Right lobe of liver (tissue), 6 donors: ENCODE measurements at places on chromosomes 2 and 18. TPM values are rescaled to one million over a fixed set of nuclear protein-coding genes. Genes with fewer than 3 reads are reported as not detected.

The C18orf54 gene
- 0.19 TPM for total RNA-seq

- DNase-seq, result no peak
These were observed 27.5 kb upstream of the EPAS1 start for GRCh38 chr2:46269544-46270273.

The EMILIN1 gene
- total RNA-seq, result 14.8 TPM

- DNase-seq, result no peak
These were observed 513.7 kb upstream of the ID2 start for GRCh38 chr2:8168022-8168717.

- no peak for DNase-seq
These were observed 822.9 kb downstream of the RNF144A start for GRCh38 chr2:7740114-7740513.

DNA sequence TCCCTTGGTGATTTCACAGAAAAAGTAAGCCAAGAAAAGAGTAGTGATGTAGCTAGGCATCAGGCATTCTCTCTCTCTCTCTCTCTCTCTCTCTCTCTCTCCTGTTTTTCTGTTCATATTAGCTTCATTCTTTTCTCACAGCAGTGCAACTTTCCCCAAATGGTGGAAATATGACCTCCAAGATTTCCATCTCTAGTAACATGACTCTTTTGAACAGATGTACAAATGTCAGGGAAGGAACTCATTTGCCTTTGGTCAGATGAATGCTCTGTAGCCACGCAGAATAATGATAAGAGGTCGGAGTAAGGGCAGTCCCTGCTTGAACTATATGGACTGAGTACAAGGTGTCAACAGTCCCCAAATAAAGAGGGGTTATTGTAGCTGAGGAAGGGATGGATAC, 316.2 kb downstream of the GALNT13 start:
- DNase-seq, result no peak

The DSG1 gene
- total RNA-seq, result 4.3 TPM

- no peak for DNase-seq
These were observed 251.4 kb downstream of the KLHL29 start for GRCh38 chr2:23636426-23636825.

DNA sequence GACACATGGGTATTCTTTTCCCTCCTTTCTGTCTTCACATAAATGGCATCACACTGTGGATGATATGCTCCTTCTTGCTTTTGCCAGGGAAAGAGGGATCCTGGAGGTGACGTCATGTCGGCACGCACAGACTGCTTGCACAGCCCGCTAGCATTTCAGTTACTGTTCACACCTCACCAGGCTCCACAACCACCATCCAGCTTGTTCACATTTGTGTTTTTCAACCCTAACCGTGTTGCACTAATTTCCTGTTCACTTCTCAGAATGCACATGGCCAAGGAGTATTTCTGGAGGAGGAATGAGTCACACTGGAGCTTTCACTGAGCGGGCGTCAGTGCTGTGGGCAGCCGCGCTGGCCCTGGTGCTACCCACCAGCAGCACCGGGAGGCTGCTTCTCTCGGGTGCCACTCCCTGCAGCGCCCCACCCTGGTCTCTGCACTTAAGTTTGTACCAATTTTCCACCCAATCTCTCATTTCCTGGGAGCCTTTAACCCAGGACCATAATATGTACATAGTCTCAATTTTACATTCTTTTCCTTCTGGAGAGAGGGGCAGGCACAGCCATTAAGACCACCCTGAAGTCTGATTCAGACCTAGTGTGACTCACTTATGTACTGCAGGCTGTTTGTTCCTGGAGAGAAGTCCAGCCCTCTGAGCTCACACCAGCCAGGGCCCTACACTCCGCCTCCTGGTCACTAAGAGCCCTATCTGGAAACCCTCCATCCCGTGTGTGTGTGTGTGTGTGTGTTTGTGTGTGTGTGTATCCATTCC, 65.1 kb downstream of the MBP start:
- DNase-seq, result no peak

The KLHL41 gene
- 0.74 TPM for total RNA-seq

DNA sequence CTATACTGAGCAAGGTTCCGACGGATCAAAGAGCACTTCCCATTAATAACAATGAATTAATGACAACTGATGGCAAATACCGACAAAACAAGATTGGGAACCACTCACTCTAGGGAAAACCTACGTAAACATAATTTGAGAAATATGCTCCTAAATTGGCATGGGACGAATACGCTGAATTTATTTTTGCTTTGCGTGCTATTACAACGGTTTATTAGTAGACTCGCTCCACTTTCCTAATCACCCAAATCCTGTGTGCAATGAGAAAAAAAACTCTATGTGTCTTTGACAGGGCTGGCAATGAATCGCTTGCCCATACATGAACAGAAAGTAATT, 536 bp upstream of the SLC25A12 start:
- no peak for DNase-seq

GRCh38 chr2:77328134-77328931, 193.8 kb downstream of the LRRTM4 start:
- no peak for DNase-seq

The DCAF17 gene
- 7.6 TPM for total RNA-seq

GRCh38 chr2:36731941-36732672, 35.6 kb downstream of the VIT start:
- DNase-seq, result no peak

The CCDC150 gene
- 1.2 TPM for total RNA-seq

The MOCOS gene
- 25.6 TPM for total RNA-seq

The ALKAL2 gene
- 0.49 TPM for total RNA-seq
